GM23338 (cell line): ENCODE measurements at places on chromosomes 3 and 15.

- DNase-seq: no peak
These were observed 19.2 kb downstream of the SUCLG2 start for GRCh38 chr3:67635257-67635656.

DNA sequence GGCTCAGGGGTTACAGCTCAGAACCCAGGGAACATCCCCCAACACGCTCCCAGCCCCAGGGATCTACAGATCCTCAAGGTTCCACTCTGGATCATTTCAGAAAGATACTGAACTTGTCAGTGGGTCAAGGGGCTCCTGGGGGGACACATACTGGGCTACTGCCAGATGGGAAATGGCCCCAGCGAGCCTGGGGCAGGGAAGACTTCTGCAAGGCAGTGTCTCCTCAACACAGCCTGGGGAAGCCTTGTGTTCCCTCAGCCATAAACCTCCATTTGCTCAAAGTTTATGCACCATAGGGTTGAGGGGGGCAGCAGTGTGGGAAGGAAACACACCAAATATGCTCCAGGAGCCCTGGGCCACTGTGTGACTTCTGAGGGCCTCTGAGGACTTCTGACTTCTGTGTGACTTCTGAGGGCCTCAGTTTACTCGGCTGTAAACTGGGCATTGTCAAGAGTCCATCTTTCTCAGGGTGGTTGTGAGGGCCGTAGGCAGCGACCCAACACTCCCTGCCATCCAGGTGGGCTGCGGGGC is 58.4 kb downstream of the IQSEC1 start:
- no peak for DNase-seq

DNA sequence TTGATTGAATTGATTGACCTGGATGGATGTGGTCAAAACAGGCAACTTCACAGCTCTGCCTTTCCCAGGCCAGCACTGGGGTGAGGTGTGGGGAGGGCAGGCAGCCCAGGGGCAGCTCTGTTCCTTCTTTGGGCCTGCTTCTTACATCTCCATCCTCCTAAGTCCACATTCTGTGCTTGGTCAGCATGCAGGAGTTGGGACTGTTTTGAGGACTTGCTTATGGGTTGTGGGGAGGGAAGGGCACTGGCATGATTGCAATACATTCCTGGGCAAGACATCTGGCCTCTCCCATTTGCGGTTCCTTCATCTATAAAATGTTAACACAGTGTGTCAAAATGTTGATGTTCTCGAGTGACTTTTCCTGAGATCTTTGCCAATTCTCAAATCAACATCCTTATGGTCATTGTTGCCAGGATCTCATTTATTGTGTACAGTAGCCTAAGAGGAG is 84.1 kb downstream of the ST6GAL1 start:
- no peak for DNase-seq

DNA sequence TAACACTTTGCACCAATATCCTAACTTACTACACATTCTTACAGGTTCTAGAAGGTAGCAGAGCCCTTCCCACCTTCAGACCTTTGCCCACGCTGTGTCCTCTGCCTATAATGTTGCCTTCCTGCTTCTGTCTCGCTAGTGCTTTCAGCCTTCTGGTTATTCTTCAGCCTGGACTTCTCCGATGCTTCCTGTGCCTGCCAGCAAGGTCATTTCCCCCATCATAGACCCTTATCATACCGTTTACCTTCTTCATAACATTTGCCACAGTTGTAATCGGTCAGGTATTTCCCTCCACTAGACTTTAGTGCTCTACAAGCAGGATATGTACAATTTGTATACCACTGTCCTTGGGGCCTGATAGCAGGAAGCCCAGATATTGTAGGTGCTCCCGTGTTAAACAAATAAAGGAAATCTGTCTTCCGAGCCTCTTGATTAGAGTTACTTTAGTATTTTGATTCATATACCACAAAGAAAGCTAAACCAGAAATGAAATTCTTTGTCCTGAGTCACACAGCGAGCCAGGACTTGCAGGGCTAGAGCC is 35.8 kb upstream of the CMTM7 start:
- no peak for DNase-seq

DNA sequence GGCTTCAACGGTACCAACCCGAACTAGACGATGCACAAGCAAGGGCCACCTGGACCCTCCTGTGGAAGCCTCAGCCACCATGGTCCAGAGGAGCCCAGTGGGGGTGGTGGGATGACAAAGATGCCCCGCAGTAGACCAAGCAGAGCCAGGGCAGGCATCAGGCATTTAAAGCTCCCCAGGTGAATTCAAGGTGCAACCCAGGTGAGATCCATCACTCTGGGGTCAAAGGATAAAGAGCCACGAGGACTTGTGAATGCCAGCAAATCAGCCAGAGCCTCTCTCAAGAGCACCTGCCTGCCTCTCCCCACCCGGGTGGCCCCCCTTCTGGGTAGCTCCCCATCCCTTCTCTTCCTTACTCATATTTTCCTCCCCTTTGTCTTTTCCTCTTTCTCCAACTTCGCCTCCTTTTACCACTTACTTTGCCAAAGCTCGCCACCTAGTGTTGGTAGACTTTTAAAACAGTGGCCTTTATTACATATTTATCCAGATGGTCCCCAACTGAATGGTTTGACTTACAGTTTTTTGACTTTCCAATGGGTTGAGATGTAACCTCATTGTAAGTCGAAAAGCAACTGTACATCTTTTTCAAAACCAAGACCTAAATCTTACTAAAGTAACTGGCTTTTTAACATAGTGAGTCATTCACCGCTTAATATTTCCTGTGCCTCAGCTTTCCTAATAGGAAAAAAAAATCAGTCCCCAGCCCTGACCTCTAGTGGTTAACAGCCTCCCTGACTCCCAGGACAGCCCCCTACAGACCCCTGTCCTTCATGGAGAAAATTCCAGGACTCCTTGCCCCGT is 18.8 kb downstream of the PLA2G4F start:
- DNase-seq: peak; percentile 88
